GF-D8 (cell line): ENCODE measurements at places on chromosomes 3 and 15.

DNA sequence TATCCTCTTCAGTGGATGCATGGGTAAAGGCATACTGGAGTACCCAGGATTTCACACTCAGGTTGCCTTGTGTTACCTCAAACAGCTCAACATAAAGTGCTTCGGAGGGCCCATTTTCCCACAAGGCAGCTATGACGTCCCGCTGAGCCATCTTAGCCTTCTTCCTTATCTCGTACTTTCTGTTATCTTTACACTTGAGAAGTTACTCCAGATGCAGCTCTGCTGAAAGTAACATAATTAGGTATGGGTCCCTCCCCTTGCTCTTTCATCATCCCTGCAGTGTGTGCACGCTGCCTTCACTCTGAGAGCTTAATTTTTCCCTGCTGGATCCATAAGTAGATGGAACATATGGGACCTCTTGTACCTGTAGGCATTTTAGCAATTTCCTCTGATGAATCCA, 410.3 kb downstream of the AGBL1 start:
- no peak for DNase-seq

DNA sequence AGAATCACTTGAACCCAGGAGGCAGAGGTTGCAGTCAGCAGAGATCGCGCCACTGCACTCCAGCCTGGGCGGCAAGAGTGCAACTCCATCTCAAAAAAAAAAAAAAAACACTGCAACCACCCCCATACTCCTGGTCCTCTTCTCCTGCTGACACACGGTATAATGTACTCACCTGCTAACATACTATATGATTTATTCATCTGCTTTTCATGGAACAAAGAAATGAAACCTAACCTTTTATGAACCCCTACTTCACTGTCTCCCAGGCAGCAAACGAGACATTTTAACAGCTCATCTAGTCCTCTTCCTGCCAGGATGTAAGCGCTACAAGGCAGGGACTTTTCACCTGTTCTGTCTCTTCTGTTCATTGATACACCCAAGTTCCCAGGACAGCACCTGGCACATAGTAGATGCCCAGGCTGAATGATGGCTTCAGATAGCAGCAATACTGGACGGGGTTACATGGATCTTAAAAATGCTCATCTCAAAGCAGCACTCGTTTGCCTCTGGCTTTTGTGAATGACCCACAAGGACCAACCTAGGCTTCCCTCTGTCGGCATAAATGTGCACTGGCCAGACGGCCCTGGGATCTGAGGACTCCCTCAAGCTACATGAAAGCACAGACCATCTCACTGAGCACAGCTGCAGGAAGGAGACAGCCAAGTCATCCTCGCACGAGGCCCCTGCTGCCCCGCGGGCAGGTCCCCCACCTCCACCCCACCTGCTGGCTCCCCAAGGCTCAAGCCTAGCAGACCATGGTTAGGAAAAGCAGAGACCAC, 20.3 kb downstream of the XXYLT1 start:
- no peak for DNase-seq

DNA sequence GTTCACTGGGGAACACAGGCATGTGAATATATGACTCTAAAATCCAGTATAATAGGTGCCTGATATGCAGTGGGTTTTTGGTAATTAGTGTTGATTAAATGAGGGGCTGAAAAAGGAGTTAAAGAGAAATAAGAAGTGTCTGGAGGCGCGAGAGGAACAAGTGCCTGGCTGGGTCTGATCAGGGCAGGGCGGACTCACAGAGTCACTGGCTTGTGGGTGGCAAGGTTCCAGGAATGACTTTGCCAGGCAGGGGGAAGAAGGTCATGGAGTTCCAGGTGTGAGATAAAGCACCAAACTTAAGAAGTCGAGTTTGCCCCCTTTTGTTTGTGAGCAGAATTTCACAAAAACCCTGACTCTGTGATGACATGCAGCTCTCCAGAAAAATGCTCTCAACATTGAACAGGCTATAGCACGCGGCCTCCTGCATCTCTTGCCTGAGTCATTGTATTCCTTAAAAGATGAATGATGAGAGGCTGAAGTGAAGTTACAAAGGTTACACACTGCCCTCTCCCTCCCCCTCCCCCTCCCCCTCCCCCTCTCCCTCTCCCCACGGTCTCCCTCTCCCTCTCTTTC, 63.0 kb upstream of the LMCD1 start:
- DNase-seq = no peak

DNA sequence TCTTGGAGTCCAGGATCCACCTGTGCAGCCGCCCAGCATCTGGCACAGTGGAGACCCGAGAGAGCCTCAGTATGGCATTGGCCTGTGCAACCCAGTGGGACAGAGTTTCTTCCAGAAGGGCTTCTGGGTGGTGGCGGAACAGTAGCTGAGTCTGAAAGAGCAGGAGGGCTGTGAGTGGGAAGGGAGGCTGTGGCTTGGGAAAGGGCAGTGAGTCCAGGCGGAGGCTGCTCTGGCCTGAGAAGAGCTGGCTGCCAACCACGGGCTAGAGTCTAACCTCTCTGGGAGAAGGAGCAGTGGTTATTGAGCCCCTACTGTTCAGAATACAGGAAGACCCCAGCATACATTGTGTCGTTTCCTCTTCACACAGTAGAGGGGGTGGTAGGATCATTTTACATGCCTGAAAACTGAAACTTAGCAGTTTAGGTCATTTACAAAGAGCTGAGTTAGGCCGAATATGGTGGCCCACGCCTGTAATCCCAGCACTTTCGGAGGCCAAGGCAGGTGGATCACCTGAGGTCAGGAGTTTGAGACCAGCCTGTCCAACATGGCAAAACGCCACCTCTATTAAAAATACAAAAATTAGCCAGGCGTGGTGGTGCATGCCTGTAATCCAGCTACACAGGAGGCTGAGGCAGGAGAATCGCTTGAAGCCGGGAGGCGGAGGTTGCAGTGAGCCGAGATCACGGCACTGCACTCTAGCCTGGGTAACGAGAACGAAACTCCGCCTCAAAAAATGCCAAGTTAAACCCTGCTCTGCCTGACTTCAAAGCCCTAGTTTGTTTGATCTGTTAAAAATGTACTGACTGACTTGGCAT, 3.2 kb downstream of the AEN start:
- no peak for DNase-seq

DNA sequence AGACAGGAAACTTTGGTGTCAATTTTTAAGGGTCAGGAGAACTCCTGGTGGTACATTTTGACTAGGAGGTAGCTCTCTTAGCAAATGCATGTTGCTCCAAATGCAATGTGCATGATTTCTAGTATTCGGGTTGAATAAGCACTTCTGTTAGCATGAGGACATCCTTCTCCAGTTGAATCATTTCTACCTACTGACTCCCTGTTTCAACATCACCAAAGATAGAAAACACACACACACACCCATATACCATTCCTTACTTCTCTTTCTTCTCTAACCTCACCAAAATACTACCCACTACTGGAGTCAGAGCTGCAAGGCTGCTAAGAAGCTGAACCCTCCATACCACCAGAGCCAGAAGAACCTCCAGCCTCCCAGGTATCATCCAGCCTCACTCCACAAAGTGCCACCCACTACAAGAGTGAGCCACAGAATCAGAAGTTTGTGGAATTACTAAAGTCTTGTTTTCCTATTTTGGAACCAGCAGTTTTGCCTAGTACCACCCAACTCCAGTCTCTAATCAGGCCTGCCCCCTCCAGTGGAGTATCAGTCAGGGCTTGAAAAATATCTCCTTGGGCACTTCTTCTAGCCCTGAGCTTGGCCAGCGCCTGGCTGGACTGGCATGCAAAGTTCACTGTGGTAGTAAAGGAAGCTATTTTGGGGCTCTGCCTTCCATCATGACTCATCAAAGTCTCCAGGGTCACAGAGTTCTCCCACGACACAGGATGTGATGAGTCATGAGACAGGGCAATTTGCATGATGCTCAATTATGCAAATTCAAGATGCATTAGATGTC, 110.3 kb downstream of the CYP19A1 start:
- DNase-seq = no peak

- no peak for DNase-seq
These were observed 17.5 kb downstream of the CDIN1 start for GRCh38 chr15:36596915-36597314.
